ENCODE measurements at places on chromosomes 1 and 21.

GRCh38 chr1:80731241-80731894 lies 1069.4 kb upstream of the ADGRL2 start:
- no peak for DNase-seq

GRCh38 chr1:31272369-31272768 lies 24.2 kb downstream of the SNRNP40 start:
- no peak for DNase-seq

- DNase-seq = no peak
Measured at GRCh38 chr1:67749263-67749843, 64.4 kb downstream of the GADD45A start.

GRCh38 chr1:227343727-227344551 lies 25.6 kb upstream of the CDC42BPA start:
- no peak for DNase-seq

DNA sequence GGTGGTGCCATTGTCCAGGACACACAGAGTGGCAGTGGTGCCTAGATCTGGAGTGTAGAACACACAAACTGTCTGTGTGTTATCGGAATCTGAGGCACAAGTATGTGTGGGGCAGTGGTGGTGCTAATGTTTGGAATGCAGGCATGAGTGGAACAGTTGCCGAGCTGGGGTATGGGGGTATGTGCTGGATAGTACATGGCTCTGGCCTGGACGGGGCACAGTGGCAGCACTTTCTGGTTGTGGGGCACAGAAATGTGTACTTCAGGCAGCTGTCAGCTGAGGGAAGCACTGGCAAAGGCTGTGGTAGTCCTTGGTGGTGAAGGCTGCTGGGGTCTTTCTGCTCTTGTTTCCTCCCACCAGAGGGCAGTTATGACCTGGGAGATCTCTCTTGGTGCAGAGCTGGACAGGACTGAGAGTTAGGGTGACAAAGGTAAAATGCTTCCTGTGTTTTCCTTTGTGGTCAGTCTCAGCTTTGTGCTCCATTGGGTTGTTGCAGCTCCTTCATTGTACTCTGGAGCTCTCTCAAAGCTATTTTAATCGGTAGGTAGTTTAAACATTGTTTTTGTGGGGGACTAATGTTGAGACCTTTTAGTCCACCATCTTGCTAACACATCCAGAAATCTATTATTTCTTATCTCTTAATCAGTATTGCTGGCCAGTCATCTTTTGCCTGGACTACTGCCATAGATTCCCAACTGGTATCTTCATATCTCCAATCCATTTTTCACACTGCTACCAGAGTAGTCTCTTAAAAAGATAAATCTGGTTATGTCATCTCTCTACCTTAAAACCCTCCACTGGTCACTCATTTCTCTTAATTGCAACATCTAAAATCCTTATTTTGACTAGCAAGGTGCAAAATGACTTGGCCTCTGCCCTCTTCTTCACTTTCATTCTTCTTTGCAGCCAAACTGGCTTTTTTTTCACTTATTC lies 83.9 kb upstream of the NBPF4 start:
- no peak for DNase-seq

- DNase-seq = no peak
Measured at GRCh38 chr1:58515794-58516401, 30.6 kb downstream of the OMA1 start.

DNA sequence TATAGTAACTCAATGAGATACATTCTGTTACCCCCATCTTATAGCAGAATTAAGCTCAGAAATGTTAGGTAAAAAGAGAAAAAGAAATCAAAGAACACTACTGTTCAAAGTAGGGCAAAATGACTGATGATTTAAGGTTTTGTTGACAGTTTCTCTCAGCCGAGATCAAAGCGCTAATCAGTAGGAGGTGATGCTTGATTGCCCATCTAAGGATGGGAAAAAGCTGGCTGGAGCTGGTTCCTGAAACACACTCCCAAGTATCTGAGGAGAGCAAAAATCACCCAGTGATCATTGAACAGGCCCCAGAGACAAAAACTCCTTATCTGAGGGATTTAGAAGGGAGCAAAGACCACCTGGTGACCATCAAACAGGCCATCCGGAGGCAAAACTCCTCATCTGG lies 64.5 kb upstream of the CSF1 start:
- no peak for DNase-seq

DNA sequence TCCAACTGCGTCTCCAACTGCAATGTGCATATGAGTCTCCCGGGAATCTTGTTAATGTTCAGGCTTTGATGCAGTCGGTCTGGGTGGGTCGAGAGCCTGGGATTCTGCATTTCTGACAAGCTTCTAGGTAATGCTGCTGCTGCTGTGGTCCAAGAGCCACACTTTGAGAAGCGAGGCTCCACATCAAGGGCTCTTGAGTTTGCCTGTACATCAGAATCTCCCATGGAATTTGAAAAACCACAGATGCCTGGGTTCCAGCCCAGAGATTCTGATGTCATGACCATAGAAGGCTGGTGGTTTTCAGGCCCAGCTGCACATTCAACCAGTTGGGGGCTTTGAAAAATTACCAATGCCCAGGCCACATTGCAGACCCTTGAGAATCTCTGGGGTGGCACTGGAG lies 93.9 kb upstream of the TARDBP start:
- no peak for DNase-seq

Measured in substantia nigra (tissue), 51 donors.